Stimulated activated CD4-positive, alpha-beta T cell treated with anti-CD3 and anti-CD28 coated beads, Interleukin-2, amount 100 ng/mL, for 4 hours (primary cell): ENCODE measurements at places on chromosomes 6 and 20.

- DNase-seq: no peak
Measured at GRCh38 chr20:41182296-41183212, 45.2 kb downstream of the PLCG1 start.

DNA sequence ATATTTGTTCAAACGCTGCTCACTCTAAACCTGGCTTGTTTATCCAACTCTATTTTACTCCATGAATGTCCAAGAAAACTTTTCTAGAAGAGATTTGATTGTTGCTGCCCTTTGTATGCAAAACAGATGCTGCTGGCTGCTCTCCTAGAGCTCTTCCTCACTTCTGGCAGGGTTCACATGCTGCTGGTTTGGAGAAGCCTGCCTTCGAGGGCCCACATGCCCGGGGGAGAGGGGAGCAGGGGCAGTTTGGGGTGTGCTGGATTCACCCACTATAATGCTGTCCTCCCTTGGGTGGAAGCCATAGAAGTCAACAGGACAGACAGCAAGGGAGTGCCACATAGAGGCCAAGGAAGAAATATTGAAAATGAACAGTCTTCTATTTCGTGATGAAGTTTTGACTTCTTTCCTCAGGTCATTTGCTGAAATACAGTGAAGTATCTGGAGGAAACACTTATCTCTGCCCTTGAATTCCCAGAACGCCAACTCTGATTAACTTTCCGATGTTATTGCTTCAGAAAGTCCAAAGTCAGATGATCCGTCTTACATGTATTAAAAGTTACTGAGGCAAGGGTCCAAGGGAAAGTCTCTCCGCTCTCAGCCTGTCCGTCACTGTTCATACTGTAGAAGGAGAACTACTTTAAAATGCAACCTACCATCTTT is 32.4 kb downstream of the LY86 start:
- no peak for DNase-seq

- no peak for DNase-seq
Measured at GRCh38 chr20:53698371-53698978, 104.8 kb upstream of the ZNF217 start.

DNA sequence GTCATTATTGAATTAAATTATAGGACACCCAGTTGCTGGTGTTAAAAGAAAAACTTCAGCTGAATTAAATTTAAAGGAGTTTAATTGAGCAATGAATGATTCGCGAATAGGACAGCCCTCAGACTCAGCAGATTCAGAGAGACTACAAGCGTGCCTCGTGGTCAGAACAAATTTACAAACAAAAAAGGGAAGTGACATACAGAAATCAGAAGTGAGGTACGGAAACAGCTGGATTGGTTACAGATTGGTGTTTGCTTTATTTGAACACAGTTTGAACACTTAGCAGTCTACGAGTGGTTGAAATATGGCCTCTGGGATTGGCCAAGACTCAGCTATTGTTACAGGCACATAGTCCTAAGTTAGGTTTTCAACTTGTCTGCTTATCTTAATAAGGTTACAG is 25.8 kb upstream of the TNFRSF21 start:
- no peak for DNase-seq

- DNase-seq: peak; percentile 65
Measured at GRCh38 chr6:6676910-6677441, 88.5 kb downstream of the LY86 start.

DNA sequence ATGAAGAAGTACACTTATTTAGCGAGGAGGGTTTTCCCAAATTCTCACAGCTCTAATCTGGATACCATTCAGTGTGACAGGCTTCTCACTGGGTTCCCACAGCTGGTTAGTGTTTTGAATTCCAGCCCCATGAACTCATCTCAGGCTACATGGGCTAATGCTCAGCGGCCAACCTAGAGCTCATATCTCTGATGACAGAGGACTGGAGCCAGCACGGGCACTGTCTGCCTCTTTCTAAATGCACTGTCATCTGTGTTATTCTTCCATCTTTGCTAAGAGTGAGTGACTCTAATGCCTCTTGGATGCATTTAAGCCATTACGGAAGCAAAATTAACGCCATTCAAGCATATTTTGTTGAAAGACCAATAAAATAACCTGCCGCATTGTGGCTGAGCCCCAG is 308.9 kb upstream of the JAG1 start:
- DNase-seq: no peak

DNA sequence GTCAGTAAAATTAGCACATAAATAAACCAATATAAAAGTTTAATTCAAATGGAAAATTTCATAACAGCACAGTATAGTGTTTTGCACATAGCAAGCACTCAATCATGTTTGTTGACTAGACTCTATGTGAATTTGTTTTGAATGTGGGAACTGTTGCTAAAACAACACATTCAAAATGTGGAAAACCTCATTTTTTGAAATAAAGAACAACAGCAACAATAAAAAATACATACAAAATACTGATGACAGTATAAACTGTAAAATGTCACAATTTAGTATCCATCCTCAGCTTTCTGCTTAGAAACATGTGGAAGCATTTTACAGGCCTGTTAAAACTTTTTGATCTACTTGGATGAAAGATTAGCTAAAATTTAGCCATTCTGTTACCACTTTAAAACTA is 47.4 kb downstream of the HDAC2 start:
- DNase-seq: no peak

DNA sequence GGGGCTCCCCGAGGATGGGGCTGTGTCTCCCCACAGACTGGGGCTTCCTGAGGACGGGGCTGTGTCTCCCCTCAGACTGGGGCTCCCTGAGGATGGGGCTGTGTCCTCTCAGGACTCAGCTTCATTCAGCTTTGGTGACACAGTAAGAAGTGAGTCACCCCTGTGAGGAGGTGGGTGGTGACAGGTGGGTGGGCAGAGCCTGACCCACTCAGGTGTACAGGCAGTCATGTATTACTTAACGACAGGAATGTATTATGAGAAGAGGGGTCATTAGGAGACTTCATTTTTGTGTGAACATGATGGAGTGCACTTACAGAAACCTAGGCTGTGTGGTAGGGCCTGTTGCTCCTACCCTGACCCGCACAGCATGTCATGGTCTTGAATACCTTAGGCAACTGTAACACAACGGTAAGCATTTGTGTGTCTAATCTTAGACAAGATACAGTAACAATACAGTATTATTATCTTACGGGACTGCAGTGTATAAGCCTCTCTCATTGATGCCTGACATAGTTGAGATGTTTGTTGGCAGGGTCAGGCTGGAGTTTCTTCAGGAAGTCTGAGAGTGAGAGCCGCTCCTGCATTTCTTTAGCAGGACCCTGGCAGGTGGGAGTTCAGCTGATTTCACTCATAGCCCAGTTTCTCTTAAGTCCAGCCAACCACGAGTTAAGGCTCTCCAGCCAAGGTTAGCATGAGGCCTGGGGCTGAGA is 10.9 kb upstream of the PGC start:
- peak; percentile 27 for DNase-seq
